ENCODE measurements at places on chromosomes 5 and 9.
A peak's percentile ranks its signal among the peaks of the same experiment; 100 is the strongest.

GRCh38 chr5:6202968-6203365 lies 175.4 kb downstream of the MED10 start:
- DNase-seq, result no peak

DNA sequence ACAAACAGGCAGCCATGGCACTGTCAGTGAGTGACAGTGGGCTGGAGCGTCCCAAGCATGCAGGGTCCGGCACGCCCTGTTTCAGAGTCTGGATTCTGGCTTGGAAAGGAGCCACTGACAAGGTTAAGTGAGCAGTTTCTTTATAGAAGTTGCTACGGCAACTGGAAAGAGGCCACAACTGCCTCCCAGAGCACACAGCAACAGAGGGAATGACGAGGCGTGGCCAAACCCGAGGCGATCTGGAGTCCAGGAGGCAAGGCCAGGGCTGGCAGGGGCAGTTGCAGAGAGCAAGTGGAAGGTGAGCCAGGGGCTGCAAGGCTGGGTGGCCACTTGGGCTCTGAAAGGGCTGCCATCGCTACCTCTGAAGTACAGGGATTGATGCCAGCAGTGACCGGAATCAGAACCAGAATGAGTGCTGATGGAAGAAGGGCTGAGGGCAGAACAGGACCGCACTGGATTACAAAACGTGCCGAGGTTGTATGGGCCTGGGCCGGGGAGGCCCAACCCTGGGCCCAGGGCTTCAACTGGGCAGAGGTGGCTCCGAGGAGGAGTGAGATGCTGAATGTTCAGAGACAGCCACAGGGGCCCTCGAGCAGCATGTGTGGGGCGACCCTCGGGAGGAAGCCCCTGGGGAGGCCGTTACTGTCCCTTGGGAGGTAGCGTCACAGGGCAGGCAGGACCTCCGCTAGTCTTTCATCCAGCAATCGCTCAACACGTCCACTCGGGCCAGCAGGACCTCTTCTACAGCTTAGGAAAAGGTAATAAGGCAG lies 4.6 kb downstream of the MRPL41 start:
- no peak for DNase-seq

- no peak for DNase-seq
Observed at GRCh38 chr9:108618906-108619550, 236.8 kb downstream of the ACTL7B start.

- DNase-seq, result no peak
Observed at GRCh38 chr9:113851873-113852272, 24.2 kb upstream of the ZNF618 start.

- no peak for DNase-seq
Observed at GRCh38 chr5:87398981-87399614, 13.6 kb downstream of the CCNH start.

DNA sequence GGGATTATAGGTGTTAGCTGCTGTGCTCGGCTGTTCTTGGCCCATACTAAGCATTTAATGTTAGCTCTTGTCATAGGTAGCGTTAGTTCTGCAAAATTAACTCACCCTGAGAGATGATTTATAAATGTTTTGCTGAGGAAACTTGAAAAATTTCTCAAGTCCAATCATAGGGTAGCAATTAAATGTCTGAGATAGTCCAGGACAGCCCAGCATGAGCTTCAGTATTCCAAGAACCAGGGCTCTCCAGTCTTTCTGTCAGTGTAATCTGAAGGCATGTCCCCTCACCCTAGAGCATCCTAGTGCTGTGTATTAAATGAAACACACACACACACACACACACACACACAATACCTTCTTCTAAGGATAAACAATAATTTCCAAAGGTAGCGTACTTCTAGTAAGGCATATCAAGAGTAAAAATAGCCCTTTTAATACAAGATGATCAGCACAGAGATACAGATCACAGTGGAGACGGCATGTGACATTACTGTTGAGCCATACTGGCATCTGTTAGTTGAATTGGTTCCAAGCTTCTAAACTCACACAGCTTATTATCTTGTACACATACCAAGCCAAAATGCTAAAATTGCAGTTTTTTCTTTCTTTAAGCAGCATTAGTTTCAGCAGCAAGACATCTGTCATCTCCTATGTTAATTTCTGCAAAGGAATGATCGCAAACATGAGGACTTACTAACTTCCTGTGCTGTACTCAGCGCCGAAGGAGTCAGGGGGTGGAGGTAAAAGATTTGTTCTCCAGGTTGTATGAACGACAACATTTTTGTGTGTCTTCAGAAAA lies 46.3 kb upstream of the JMY start:
- no peak for DNase-seq

DNA sequence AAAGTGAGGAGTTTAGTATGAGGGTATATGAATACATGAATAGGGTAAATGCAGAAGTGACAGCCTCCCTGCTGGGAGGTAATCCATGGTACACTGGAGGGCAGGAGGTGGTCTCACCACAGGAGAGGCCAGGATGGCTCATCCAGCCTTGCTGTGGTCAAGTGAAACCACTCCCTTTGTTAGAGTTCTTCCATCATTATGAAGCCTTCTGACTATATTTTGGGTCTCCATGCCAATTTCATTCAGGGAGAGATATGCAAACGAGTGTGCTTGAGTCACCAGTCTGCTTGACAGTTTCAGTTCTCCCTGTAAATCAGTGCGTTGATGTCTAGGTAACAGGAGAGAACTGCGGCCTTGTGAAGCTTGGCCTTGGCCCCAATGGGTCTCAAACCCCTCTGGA lies 16.4 kb downstream of the PPP3R2 start:
- DNase-seq, result no peak

DNA sequence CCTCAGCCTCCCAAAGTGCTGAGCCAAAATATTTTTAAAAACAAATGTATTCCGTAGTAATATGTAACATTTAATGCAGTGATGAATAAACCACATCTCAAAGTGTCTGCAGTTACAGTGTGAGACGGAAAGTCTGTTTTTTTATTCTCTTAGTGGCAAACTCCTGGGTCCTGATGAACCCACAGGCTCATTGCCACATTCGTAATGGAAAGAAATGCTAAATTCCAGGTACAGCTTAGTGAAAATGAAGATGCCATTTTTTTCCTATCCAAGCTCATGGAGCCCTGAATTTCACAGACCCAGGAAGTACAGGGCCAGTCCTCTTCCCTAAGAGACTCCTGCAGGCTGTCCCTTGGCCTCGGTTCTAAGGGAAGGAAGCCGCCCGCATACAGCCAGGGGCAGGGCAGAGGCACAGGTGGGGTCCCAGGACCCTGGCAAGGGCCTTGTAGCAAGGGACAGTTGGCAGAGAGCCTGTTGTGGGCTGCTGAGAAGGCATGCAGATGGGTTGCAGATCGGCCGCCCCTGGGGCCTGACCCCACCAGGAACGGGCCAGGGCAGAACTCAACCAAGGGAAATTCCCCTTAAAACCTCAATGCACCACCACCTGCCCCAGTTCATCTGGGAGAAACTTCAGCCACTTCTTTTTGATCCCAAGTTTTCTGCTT lies 36.2 kb downstream of the IPPK start:
- no peak for DNase-seq

- no peak for DNase-seq
Observed at GRCh38 chr5:115607935-115608334, 5.7 kb upstream of the TICAM2 start.

- peak; percentile 83 for DNase-seq
Observed at GRCh38 chr5:6505416-6505755, 56.7 kb downstream of the UBE2QL1 start.

GRCh38 chr5:147804334-147804733 lies 21.8 kb upstream of the JAKMIP2 start:
- no peak for DNase-seq

DNA sequence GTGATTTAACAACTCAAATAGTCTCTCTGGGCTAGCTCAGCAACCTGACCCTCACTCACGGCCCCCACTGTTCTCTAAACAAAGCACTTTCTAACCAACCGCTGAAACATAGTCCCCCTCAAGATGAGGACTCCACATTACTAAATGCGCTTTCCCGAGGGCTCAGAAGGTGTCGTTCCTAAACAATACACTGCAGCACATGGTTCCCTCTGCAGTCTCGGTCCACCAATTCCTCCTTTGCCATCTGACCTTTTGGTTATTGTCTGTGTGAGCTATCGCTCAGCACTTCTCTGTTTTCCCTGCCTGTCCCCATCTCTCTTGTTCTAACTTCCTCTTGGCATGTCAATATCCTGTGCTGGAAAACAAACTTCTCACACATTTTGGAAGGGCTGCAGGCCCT lies 7.2 kb downstream of the EPB41L4A start:
- DNase-seq, result no peak

GRCh38 chr5:104241046-104241445 lies 678.5 kb upstream of the NUDT12 start:
- no peak for DNase-seq

- DNase-seq, result no peak
Observed at GRCh38 chr9:10265153-10265631, 347.6 kb downstream of the PTPRD start.

DNA sequence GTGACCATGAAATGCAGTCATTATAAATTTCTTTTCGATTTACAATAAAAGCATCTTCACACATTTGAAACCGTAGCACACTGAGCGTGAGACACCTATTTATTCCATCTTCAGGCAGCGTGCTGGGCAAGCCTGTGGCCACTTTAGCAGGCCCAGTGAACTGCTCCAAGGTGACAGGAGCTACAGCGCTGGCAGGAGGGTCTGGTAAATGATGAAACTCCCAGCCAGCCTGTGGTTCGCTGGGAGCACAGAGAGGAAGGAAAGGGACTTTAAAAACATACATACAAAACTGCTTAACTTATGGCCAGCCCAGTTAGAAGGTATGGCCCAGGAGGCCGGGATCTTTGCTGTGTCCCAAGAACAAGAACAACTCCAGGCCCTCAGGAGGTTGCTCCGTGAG lies 5.1 kb downstream of the RAPGEF1 start:
- DNase-seq, result no peak

DNA sequence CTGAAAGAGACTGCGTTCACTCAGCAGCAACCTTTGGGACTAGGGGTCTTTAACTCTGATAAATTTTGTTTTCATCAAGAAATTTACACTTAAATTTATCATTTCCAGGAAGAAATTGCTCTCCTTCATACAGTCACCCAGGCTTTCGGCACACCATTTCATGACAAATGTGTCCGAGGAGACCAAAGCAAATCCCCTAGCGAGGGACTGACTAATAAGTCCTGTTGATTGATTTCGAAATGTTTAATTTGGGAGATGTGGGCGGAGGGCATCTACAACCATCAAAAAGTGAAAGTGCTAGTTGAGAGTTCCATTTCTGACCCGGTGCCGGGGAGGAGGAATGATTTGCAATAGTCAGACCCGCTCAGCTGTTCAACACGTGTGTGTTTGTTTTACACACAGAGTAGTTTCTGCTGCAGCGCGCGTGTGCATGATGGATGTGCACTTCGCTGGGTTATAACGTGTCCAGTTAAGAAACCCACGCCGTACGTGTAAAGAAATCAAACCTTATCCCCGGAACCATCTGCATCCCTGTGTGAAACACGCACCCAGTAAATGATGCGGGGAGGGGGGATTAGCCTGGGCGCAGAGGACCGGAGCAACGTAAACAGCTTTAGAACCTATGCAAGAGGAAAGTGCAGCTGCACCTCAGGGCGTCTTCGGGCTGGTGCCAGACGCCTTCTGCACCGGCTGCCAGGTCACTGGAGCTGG lies 845 bp upstream of the NR4A3 start:
- DNase-seq, result peak; percentile 32

- DNase-seq, result no peak
Observed at GRCh38 chr5:131647048-131647769, 12.2 kb upstream of the RAPGEF6 start.

GRCh38 chr9:97990259-97990658 lies 7.1 kb downstream of the ANP32B start:
- DNase-seq, result no peak

GRCh38 chr5:115070737-115071136 lies 99.0 kb downstream of the TRIM36 start:
- no peak for DNase-seq

DNA sequence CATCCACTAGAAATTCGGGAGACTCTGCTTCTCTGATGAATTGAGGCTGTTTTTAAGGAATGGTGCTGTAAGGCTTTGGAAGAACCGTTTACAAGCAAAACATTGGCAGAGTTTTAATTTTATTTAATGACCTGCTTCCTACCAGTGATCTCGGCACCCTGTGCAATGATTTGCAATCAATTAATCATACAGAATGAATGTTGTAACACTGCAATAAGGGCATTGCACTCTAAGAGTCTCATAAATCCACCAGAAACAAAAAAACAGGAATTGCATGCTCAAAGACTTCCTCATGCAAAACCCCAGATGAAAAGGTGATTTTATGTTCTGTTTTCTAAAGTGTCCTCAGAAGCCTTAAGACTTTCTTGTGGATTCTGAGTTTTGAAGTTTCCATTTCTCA lies 295.7 kb downstream of the ARHGEF28 start:
- no peak for DNase-seq

- no peak for DNase-seq
Observed at GRCh38 chr5:68285851-68286611, 70.5 kb downstream of the PIK3R1 start.

- no peak for DNase-seq
Observed at GRCh38 chr5:167985373-167985772, 306.1 kb upstream of the WWC1 start.

DNA sequence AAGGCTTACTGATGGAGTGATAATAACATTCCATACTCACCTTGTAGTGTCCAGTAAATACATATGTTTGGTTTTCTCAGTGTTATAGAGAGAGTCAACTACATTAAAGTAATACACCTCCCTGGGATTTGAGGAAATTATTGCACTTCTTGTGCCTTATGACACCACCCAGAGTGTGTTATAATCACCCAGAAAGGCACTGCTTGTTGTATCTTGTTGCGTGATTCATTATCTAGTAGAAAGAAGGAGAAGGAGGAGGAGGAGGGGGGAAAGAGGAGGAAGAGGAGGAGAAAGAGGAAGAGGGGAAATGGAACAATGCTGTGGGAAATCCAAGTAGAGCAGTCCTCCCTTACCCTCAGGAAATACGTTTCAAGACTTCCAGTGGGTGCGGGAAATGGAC lies 661.8 kb upstream of the WWC1 start:
- no peak for DNase-seq

DNA sequence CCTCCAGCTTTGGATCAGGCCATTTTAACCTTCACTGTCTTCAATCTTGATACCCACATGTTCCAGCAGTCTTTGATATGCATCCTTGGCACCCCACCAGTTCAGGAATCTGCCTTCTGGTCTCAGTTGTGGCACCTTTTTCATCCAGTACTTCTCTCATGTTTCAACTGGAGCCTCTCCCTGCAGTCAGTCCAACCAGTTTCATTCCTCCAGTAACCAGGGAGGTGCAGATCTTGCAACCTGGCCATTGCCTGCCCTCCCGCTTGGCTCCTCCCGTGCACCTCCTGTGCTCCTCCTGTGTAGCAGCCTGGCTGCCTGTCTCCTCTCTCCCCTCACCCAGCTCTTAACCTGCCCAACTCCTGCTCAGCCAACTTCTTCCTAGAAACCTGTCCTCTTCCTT lies 20.2 kb downstream of the FUBP3 start:
- no peak for DNase-seq
